ENCODE measurements at places on chromosomes 11 and 22.

DNA sequence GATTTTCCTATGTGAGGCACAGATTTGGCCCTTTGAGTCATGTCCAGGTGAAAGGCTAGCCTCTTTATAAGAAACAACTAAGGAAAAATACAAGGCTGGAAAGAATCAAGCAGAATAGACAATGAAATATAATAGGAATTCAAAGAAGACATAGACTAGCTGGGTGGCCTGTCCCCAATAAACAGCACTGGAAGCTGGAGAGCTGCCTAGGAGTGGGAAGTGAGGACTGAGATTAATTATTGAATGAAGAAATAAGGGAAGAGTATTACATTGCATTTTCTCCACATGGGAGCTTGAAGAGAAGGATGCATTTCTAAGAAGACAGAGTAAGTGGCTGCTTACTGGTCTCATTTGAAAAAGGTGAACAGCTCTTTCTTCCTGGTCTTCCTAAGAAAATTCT is 100.0 kb downstream of the CCDC34 start:
- no peak for DNase-seq

DNA sequence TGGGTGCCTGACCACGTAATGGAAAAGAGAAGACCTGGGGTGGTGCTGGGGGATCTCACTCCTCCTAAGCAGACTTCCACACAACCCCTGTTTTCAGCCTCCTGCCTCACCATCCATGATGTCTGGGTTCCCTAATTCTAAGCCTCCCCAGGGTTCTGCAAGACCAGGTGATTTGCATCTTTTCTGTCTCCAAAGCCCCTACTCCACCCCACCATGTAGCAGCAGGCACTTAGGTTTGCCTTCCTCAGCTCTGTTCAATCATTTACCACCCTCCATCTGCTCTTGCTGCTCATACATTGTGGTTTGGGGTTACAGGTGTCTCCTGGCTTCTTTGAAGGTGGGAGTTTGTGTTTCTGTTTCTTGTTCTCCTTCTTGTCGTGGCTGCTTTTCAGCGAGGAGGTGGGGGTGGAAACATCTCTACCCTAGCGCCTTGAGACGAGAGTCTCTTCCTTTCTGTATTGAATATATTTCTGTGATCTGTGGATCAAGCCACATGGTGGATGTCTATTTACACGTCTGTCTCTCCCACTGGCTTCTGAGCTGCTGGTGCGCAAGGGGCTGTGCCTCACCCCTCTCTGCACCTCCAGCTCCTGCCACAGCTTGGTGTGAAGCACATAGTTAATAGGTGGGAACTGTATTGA is 6.6 kb upstream of the SSTR3 start:
- no peak for DNase-seq

GRCh38 chr11:118155776-118156530 is 3.3 kb upstream of the SCN4B start:
- DNase-seq = no peak

GRCh38 chr11:95262994-95263765 is 32.2 kb upstream of the SESN3 start:
- no peak for DNase-seq

- DNase-seq = no peak
These were observed 76.8 kb downstream of the MORC2 start for GRCh38 chr22:30891781-30892180.

All from NCI-H2107 (cell line).